ENCODE measurements at places on chromosomes 7 and 10.

DNA sequence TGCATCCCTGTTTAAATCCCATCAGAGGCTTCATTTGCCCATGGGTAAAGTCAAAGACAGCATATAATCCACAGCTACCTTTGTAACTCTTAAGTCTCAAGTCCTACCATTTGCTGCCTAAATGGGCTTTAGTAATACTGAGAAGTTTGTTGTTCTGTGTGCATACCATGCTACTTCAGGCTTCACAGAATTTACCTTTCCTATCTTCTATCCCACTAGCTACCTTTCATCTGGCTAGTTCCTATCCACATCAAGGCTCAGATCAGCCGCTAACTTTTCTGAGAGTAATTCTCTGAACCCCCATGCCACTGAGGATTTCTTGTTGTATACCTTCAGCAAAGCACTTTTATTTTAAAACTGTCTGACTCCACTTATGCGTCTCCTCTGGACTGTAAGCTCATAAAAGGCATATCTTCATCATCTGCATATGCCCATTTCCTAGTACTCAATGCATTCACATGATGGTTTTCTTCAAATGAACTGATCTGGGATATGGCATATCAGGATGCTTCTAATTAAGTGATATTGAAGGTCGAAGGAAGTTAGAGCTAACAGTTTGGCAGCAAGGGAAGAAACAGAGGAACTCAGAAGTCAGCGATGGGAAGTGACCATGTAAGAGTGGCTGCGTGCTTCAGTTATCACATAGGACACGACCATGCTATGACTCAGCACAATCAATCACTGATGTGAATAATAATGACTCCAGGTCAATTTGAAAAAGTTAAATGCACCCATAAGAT lies 283.9 kb upstream of the DKK1 start:
- no peak for DNase-seq

DNA sequence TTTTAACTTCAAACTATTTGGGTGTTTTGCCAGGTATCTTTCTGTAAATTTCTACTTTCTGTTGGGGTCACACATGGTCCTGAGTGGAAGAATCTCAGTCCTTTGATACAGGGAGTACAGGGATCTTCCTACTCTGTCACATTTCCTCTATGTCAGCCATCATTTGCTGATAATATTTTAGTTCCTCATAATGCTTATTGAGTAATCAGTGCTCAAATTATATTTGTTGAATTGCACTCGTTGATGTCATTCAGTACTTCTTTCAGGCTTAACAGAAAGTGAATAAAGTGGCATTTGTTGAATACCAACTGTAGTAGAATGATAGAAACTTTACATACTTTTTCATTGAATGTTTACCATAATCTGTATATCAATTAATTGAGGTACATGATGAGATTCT lies 31.9 kb downstream of the WDR11 start:
- DNase-seq: no peak

GRCh38 chr7:69751026-69751425 lies 152.8 kb downstream of the AUTS2 start:
- DNase-seq: no peak

GRCh38 chr7:43054052-43054722 lies 58.3 kb upstream of the HECW1 start:
- DNase-seq: no peak

GRCh38 chr10:654647-654996 lies 34.8 kb downstream of the DIP2C start:
- no peak for DNase-seq

GRCh38 chr10:79057481-79058275 lies 11.1 kb upstream of the ZMIZ1 start:
- no peak for DNase-seq

DNA sequence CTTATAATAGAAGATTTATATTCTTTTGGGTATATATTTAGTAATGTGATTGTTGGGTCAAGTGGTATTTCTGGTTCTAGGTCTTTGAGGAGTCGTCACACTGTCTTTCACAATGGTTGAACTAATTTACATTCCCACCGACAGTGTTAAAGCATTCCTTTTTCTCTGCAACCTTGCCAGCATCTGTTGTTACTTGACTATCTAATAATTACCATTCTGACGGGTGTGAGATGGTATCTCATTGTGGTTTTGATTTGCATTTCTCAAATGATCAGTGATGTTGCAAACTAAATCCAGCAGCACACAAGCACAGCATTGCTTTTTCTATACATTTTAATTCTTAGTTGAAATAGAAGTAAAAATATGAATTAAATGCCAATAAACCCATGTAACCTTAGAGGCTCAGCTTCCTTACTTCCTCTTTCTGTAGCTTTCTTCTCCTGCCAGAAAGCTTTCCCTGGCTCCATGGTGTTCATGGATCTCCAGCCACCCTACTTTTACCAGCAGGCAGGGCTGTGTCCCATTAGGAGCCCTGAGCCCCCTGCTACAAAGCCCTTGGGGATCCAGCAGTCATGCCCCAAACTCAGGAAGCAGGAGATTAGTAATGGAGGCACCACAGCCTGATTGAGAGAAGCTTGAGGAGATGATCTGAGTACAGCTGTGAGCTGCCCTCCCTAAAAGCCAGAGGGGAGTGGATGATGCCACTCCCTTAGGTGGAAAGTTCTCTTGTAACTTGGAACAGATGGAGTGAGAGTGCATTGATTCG lies 158.6 kb downstream of the TMEM178B start:
- no peak for DNase-seq

- DNase-seq: no peak
Observed at GRCh38 chr10:60208676-60209269, 180.9 kb downstream of the ANK3 start.

GRCh38 chr10:125097409-125098070 lies 62.8 kb downstream of the CTBP2 start:
- no peak for DNase-seq

DNA sequence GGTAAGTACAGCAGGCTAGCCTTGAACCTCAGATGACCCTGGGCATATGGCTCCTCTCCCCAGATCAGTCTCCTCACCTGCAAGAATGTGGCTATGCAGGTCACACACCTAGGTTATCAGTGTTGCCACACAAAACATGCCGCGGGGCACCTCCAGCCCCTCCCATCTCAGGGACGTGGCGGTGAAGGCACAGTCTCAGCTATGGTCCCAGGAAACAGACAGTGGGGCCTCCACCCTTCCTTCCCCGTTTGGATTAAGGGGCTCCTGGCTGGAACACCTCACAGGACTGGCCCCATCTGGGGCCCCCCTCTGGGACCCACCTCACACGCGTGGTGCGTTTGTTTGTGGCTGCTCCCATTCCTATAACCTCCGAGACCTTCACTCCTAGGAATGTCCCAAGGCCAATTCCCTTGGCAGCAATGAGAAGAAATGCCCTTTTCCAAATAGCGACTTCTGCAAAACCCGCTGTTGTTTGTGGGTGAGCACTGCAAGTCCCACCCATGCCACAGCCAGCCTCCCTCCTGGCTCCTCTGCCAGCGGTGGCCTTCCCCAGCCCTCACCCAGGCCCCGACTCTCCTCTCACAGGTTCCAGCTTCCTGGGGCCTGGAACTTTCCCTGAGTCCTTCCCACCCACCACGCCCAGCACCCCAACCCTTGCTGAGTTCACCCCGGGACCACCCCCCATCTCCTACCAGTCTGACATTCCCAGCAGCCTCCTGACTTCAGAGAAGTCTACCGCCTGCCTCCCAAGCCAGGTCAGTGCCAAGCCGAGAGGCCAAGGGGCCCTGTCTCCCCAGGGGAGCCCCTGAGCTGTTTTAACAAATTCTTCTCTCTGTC lies 17.1 kb downstream of the ZMIZ2 start:
- no peak for DNase-seq

- DNase-seq: peak; percentile 15
Observed at GRCh38 chr10:131175891-131176290, 135.6 kb downstream of the TCERG1L start.

DNA sequence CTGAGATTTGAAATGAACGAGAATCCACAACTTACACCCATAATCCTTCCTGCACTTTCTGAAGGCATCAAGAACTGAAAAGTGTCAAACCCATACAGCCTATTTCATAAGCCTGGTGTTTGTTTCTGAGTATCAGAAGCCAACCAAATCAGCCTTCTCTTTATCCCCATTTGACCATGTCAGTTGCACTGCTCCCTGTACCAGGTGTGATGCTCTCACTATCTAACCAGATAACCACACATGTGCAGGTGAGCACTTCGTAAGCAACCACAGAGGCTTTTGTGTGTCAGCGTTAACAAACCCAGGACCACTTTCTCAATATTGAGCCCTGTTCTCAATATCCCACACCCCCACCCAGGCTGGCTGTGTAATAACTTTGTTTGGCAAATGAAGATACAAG lies 114.4 kb downstream of the DOCK4 start:
- no peak for DNase-seq

GRCh38 chr7:44985900-44986217 lies 7.0 kb upstream of the MYO1G start:
- no peak for DNase-seq

DNA sequence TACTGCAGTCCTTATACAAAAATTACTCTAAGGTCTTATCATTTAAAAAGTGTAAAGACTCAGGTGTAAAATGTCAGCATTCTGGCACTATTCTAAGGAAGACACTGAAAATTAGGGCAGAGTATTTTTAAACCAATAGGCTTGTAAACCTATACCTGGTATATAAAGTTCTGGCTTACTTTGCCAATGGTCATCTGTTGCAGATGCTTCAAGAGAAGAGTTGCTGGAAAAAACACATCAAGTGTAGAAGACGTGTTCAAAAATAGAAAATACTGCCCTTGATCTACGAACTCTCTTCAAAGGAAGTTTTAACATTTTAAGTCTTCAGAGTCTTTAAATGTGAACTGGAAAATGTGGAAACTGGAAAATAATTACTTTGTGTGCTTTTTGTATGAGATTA lies 23.9 kb downstream of the NT5C3A start:
- no peak for DNase-seq

DNA sequence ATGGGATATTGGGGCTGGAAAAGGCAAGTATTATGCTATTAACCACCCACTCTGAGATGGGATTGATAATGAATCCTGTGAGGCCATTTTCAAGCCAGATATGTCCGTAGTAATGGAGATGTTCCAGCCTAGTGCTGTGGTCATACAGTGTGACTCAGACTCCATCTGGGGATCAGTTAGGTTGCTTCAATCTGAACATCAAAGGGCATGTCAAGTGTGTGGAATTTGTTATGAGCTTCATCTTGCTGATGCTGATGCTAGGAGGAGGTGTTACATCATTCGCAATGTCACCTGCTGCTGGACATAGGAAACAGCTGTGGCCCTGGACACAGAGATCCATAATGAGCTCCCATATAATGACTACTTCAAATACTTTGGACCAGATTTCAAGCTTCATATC lies 144.7 kb downstream of the PLCE1 start:
- no peak for DNase-seq

GRCh38 chr7:84200859-84201258 lies 6.3 kb upstream of the SEMA3A start:
- no peak for DNase-seq

DNA sequence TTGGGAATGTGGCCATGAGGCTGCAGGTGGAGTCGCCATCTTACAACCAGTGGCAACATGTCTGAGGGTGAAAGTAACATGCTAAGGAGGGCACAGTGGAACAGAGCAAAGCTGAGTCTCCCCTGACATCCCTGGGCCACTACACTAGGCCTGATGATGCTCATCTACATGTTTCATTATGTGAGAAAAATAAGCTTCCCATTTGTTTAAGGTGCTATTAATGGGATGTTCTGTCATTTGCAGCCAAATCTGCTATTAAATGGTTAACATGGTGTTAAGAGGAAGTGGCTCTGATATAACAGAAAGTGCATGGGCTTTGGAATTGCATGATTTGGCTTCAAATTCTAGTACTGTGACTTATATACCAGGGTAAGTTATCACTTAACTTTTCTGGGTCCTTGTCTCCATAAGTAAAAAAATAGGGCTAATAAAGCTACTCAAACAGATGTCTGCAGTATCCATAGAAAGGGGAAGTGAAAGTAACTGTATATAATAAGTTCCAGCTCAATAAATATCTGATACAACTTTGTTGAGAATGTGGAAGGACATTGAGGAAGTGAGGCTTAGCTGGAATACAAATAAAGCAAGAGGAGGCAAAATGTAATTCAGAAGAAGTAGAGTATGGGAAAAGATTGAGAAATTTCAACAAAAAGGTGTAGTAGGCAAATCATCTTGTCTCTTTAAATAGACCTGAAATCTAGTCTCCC lies 158.9 kb downstream of the RTKN2 start:
- DNase-seq: no peak

GRCh38 chr10:33201971-33202370 lies 132.5 kb downstream of the NRP1 start:
- no peak for DNase-seq

GRCh38 chr7:155963356-155963755 lies 151.1 kb upstream of the SHH start:
- DNase-seq: peak; percentile 14

GRCh38 chr10:94239696-94240095 lies 123.0 kb downstream of the NOC3L start:
- no peak for DNase-seq

DNA sequence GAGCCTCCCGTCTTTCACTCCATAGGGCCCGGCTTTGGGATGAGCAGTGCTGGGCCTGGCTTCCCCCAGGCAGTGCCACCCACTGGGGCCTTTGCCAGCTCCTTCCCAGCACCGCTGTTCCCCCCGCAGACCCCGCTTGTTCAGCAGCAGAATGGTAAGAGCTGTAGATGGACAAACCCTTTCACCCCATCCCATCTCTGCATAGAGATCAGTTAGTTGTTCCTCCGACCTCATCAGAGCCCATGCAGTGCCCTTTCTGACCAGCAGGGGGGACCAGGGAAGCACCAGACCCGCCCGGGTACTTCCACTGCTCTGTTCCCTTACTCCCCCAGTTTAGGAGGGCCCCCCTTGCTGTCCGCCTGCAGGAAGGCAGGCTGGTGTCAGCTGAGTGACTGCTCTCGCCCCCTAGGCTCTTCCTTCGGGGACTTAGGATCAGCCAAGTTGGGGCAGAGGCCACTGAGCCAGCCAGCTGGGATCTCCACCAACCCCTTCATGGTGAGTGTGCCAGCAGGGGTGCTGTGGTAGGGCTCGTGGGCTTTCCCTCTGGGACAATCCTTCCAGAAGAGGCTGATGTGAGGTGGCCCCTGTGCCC lies 9.8 kb downstream of the SAP25 start:
- DNase-seq: peak; percentile 87

GRCh38 chr10:119511828-119512515 lies 30.5 kb downstream of the RGS10 start:
- DNase-seq: no peak

DNA sequence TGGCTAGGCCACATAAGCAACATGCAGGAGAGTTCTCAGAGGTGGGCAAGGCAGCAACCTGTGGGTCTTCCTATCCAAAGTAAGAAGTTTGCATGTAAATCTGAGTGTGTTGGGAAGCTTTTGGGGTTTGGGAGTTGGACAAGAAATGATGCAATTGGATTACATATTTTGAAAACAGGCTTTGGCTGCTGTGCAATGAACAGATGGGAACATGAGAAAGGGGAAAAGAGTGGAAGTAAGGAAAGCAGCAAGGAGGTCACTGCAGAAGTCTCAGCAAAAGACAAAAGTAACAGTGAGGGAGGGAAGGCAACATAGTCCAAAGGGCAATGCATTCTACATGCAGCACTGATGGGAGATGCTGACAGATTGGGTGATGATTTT lies 61.1 kb upstream of the C10orf90 start:
- DNase-seq: no peak

GRCh38 chr10:2910656-2911055 lies 156.7 kb upstream of the PFKP start:
- DNase-seq: no peak

GRCh38 chr10:6920072-6921019 lies 340.3 kb upstream of the PRKCQ start:
- peak; percentile 84 for DNase-seq

GRCh38 chr7:91569728-91570457 lies 305.7 kb downstream of the FZD1 start:
- DNase-seq: no peak
